ENCODE measurements at places on chromosomes 11 and 22. TPM values are rescaled to one million over a fixed set of nuclear protein-coding genes. Genes with fewer than 3 reads are reported as not detected.

Gene RAPSN
- total RNA-seq = 0.54 TPM

Gene OR5B21
- not detected for total RNA-seq

Gene FAM227A
- total RNA-seq = 1.3 TPM

Gene P4HA3
- 0.27 TPM for total RNA-seq

Gene MS4A15
- total RNA-seq = not detected

Gene SCUBE2
- 0.27 TPM for total RNA-seq

Gene LMNTD2
- total RNA-seq = 1.6 TPM

Gene CCDC89
- total RNA-seq = under 0.01 TPM

Gene TPH1
- 0.27 TPM for total RNA-seq

Gene OR6A2
- total RNA-seq = 2.4 TPM

Gene POTEH
- not detected for total RNA-seq

Gene SLC5A1
- not detected for total RNA-seq

Gene CHADL
- 1.9 TPM for total RNA-seq

Gene DNAJB7
- total RNA-seq = not detected

Gene OR52N4
- 1.3 TPM for total RNA-seq

Gene NCF4
- total RNA-seq = 108 TPM

Gene SBF1
- 118 TPM for total RNA-seq

Gene OR52I1
- total RNA-seq = not detected

Gene PDXP
- total RNA-seq = 25.6 TPM

Gene NAV2
- total RNA-seq = 0.27 TPM

Gene DCDC1
- total RNA-seq = not detected

Gene MMP8
- 1.3 TPM for total RNA-seq

Gene KCNQ1
- 1.1 TPM for total RNA-seq

Gene RBMXL2
- under 0.01 TPM for total RNA-seq

Gene GNG3
- total RNA-seq = not detected

Measured in hematopoietic multipotent progenitor cell (in vitro differentiated cells).